ENCODE measurements at places on chromosomes 6 and 20.

- no peak overlapping the region for H3K4me3 ChIP-seq
- H3K27ac ChIP-seq: no peak overlapping the region
- no peak for DNase-seq
- H3K36me3 ChIP-seq: no peaks in the 10 kb centered on the region
- no peaks in the 10 kb centered on the region for H3K4me1 ChIP-seq
Observed at GRCh38 chr20:40563296-40563950, 125.6 kb downstream of the MAFB start.

GRCh38 chr6:1796706-1797529, 187.2 kb downstream of the FOXC1 start:
- peak overlapping the region; percentile 59 for H3K27ac ChIP-seq
- no peak overlapping the region for H3K4me3 ChIP-seq
- H3K27me3 ChIP-seq: no peaks in the 10 kb centered on the region
- no peaks in the 10 kb centered on the region for H3K36me3 ChIP-seq
- H3K4me1 ChIP-seq: no peaks in the 10 kb centered on the region

DNA sequence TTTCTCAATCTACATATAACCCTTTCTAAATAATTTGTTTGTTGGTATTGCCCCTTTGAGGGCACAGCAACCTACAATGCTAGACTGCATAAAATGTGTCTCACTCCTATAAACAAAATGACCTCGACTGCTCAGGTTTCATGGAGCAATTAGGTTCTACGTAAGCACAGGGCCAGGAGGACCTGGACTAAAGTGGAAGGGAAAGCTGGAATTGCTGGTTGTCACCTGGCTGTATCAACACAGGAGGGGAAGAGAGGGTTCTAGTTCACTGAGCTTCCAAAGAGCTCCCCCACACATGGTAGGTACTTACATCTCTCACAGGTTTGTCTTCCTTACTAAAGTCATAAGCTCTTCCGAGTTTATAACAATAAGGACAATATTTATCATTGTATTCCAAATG, 51.0 kb downstream of the NCOA6 start:
- H3K4me3 ChIP-seq: no peak overlapping the region
- no peaks in the 10 kb centered on the region for H3K27me3 ChIP-seq
- H3K4me1 ChIP-seq: no peaks in the 10 kb centered on the region
- peaks cover 54% of the 10 kb centered on the region for H3K36me3 ChIP-seq

GRCh38 chr20:10672624-10673127, 1.1 kb downstream of the JAG1 start:
- H3K27me3 ChIP-seq: peaks cover 61% of the 10 kb centered on the region
- H3K4me3 ChIP-seq: peak overlapping the region; percentile 75
- H3K27ac ChIP-seq: no peak overlapping the region
- DNase-seq: no peak

DNA sequence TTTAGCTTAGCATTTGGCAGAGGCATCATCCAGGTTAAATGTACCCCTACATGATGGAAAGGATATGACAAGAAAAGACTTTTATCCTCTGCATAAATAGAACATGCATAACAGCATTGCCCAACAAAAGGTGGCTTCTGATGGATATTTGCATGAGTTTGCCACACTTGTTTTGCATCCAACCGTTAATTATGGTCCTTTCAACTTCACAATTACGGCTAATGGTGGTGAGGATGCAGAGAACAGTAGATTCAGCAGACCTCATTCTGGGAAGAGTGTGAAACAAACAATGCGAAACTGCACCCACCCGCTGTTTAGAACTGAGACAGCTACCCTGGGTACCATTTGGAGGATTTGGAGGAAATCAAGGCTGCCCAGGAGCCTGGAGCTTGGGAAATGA, 690.9 kb upstream of the CHD6 start:
- no peaks in the 10 kb centered on the region for H3K4me1 ChIP-seq
- H3K4me3 ChIP-seq: no peak overlapping the region
- no peak overlapping the region for H3K27ac ChIP-seq
- DNase-seq: no peak
- H3K27me3 ChIP-seq: no peaks in the 10 kb centered on the region

- H3K4me3 ChIP-seq: no peak overlapping the region
- H3K27me3 ChIP-seq: peaks cover 16% of the 10 kb centered on the region
- no peak overlapping the region for H3K27ac ChIP-seq
- no peaks in the 10 kb centered on the region for H3K36me3 ChIP-seq
- H3K4me1 ChIP-seq: no peaks in the 10 kb centered on the region
Observed at GRCh38 chr6:146890644-146891434, 292.1 kb downstream of the ADGB start.

GRCh38 chr6:97214671-97215070, 68.3 kb downstream of the MMS22L start:
- DNase-seq: no peak
- no peak overlapping the region for H3K4me3 ChIP-seq
- H3K27me3 ChIP-seq: no peaks in the 10 kb centered on the region
- no peak overlapping the region for H3K27ac ChIP-seq
- peaks cover 3% of the 10 kb centered on the region for H3K36me3 ChIP-seq
- H3K4me1 ChIP-seq: no peaks in the 10 kb centered on the region

- no peak overlapping the region for H3K4me3 ChIP-seq
- peaks cover 9% of the 10 kb centered on the region for H3K4me1 ChIP-seq
- H3K27ac ChIP-seq: no peak overlapping the region
- no peak for DNase-seq
- H3K27me3 ChIP-seq: peaks cover 6% of the 10 kb centered on the region
Observed at GRCh38 chr20:64232794-64233193, 22.8 kb upstream of the PCMTD2 start.

GRCh38 chr6:119207971-119208725, 129.7 kb upstream of the FAM184A start:
- no peak for DNase-seq
- H3K36me3 ChIP-seq: peaks cover 13% of the 10 kb centered on the region

GRCh38 chr6:40341726-40342125, 245.4 kb downstream of the LRFN2 start:
- H3K27ac ChIP-seq: no peak overlapping the region
- H3K4me1 ChIP-seq: peaks cover 5% of the 10 kb centered on the region
- H3K36me3 ChIP-seq: no peaks in the 10 kb centered on the region

DNA sequence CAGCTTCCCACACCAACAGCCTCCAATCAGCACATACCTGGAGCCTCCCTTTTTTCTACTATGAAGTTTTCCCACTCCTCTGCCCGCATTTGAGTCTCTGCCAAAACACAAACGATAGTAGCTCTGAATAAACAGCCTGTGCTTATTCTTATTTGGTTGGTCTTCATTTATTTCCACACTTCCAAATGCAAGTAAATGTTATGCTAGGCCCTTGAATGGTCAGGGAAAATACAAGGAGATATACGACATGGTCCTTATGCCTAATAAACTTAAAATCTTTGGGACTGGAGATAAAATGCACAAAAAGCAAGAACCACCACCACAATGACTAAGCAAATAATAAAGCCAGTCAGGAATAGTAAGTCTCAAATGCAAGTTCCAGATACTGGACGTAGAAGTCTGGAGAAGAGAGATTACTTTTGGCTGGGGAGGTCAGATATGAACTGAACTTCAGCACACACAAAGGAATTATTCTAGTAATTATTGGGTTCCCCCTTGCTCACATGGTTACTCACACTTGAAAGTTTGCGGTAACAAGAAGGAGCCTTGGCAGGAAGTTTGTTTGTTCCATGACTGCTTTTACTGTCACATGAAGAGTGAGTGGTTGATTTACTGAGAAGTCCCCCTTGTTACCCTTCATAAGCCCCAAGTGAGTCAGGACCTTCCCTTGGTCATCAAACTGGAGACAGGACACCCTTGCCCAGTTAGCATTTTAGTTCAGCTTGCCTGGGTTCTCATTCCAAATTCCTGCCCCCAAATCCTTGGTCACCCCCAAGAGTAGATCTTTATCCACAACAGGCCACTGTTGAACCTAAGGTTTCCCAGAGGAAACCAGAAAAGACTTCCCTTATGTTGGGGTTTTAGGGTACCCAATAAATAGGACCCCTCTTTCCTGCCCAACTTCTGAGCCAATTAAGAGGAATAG, 511.2 kb upstream of the JARID2 start:
- H3K4me1 ChIP-seq: peaks cover 33% of the 10 kb centered on the region
- no peak for DNase-seq

DNA sequence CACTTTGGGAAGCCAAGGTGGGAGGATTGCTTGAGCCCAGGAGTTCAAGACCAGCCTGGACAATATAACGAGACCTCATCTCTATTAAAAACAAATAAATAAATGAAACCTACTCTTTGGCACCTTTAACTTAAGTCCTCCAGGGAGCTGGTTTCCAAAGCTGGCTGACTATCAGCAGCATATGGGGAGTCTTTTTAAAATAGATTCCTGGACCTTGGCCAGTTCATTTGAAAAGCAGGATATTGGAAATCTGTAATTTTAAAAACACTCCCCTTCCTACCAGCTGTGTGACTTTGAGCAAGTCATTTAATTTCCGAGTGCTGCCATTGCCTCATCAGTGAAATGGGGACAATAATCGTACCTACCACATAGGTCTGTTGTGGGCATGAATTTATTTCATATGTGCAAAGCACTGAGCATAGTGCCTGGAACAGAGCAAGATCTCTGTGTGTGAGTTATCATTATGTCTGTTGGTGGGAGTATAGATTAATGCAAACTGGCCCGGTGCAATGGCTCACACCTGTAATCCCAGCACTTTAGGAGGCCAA, 40.9 kb upstream of the PTPN1 start:
- no peak overlapping the region for H3K4me3 ChIP-seq
- no peaks in the 10 kb centered on the region for H3K36me3 ChIP-seq
- DNase-seq: no peak
- no peak overlapping the region for H3K27ac ChIP-seq
- H3K27me3 ChIP-seq: peaks cover 8% of the 10 kb centered on the region

DNA sequence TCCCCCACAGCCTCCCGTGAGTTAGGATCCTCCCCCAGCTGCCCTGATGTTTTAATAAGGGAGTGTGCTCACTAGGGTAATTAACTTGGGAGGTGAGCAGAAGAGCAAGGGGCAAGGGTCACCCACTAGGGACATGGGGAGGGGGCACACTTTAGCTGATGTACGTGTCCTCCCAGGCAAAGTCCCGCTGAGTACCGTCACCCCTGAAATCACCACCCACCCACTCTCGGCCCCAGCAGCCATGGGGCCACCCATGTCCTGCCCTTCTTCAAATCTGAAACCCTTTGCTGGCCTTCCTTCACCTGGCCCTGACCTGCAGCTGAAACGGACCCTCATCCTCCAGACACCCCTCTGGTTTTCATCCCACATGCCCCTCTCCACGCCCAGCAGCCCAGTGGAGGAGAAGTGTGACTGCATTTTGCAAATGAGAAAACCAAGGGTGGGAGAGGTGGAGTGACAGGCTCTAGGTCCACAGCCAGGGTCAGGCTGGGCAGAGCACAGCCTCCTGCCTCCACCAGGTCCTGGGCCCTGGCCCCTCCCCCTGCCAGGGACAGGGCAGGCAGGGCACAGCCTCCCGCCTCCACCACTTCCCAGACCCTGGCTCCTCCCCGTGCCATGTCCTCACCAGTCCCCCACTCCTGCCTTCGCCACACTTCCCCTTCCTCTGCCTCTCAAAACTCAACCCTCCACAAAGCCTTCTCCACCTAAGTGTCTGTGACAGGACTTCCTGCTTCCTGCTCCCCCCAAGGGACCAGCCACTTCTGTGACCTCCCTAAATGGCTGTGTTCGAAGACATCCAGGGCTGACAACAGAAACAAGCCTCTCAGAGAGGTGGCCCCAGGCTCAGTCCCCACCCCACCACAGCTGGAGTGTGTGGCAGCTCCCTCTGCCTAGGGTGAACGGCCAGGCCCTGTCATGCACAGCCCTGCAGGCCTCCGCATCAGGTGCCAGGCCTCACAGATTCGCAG, 15.1 kb downstream of the ACSS1 start:
- peaks cover 37% of the 10 kb centered on the region for H3K4me1 ChIP-seq
- peak; percentile 42 for DNase-seq
- H3K27ac ChIP-seq: peak overlapping the region; percentile 96
- no peaks in the 10 kb centered on the region for H3K27me3 ChIP-seq
- H3K4me3 ChIP-seq: peak overlapping the region; percentile 72

DNA sequence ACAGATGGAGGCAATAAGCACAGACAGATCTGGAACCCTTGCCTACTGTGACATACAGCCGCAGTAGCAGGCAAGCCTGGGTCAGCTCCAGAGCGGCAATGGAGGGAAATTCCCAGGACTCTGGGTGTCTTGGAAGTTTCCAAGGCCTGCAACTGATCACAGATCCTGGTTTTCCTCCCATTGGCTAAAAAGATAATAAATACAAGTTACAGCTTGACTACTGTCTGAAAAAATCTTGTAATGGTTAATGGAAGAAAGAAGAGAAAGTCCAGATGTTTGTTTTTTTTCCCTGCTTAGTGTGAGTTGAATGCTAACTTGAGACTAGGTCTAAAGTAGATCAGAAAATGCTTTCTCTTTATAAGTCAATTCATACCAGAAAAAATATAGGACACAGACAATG, 307.6 kb downstream of the ALDH8A1 start:
- no peak for DNase-seq
- no peak overlapping the region for H3K27ac ChIP-seq
- peaks cover 6% of the 10 kb centered on the region for H3K4me1 ChIP-seq
- no peaks in the 10 kb centered on the region for H3K36me3 ChIP-seq
- H3K27me3 ChIP-seq: peaks cover 7% of the 10 kb centered on the region

GRCh38 chr6:152207915-152208714, 400.6 kb downstream of the ESR1 start:
- H3K36me3 ChIP-seq: peaks cover 81% of the 10 kb centered on the region
- no peaks in the 10 kb centered on the region for H3K27me3 ChIP-seq
- peaks cover 13% of the 10 kb centered on the region for H3K4me1 ChIP-seq
- H3K4me3 ChIP-seq: no peak overlapping the region
- H3K27ac ChIP-seq: peak overlapping the region; percentile 16
- DNase-seq: no peak

- H3K36me3 ChIP-seq: no peaks in the 10 kb centered on the region
- DNase-seq: no peak
- no peak overlapping the region for H3K27ac ChIP-seq
- H3K4me3 ChIP-seq: no peak overlapping the region
Observed at GRCh38 chr6:143333081-143333480, 117.4 kb downstream of the ADAT2 start.

DNA sequence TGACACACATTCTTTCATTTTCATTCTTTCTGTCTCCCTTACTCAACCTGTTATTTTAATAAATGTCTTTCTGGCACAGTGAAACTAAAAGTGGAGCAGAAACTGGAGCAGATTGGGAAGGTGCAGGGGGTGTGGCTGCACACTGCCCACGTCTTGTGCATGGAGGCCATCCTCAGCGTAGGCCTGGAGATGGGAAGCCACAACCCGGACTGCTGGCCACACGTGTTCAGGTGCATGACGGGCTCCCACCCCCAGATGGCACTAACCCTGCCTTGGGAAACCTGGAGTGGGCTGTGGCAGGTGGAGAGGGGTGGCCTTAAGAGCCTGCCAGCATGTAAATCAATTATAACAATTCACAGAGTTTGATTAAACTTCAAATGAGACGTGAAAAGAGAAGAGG, 71.4 kb upstream of the PBOV1 start:
- H3K4me1 ChIP-seq: no peaks in the 10 kb centered on the region
- no peaks in the 10 kb centered on the region for H3K36me3 ChIP-seq
- H3K4me3 ChIP-seq: no peak overlapping the region
- no peak for DNase-seq

- no peak overlapping the region for H3K4me3 ChIP-seq
- DNase-seq: no peak
- no peaks in the 10 kb centered on the region for H3K4me1 ChIP-seq
- no peak overlapping the region for H3K27ac ChIP-seq
- no peaks in the 10 kb centered on the region for H3K27me3 ChIP-seq
Observed at GRCh38 chr20:39523405-39523804, 561.3 kb downstream of the DHX35 start.
